MCF 10A (cell line): ENCODE measurements at places on chromosomes 7 and 10. TPM values are rescaled to one million over a fixed set of nuclear protein-coding genes. Genes with fewer than 3 reads are reported as not detected.

SFR1 gene
- 7.7 and 8.9 TPM in 2 replicates for total RNA-seq

SYCE1 gene
- total RNA-seq = not detected in 2 replicates

GRCh38 chr7:44330331-44330730 is 4.9 kb upstream of the CAMK2B start:
- no peaks in the 10 kb centered on the region for H3K36me3 ChIP-seq
- H3K4me3 ChIP-seq = no peak overlapping the region
- H3K4me1 ChIP-seq = peaks cover 6% of the 10 kb centered on the region
- H3K27ac ChIP-seq = no peak overlapping the region

DNA sequence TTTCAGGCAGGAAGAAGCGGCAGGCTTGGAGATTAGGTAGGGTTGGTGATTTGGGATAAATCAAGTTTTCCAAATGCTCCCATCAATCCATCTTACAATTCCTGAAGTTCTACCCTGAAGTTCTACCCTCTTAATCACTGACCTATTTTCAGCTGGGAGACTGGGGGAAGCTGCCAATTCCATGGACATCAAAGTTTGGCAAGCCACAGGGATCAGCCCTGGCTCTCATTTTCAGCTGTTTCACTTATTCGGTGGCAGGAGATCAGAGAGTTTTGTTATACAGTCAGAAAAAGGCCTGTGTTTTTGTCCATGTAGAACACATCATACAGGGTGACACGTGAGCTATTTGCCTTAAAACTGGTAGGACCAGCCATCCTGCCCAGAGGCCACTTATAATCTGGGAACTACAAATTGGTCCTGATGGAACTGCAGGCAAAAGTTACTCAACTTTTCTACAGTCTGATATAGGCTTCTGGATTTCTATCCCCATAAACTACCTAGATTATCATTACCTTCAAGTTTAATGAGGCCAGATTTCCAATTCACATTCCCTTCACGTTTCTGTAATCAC is 112.9 kb upstream of the ZNF746 start:
- no peak overlapping the region for H3K27ac ChIP-seq
- H3K4me1 ChIP-seq = peaks cover 5% of the 10 kb centered on the region
- no peaks in the 10 kb centered on the region for H3K27me3 ChIP-seq

GRCh38 chr7:130667593-130668257 is 823 bp downstream of the COPG2 start:
- DNase-seq = peak; percentile 0
- peak overlapping the region; percentile 81 for H3K4me3 ChIP-seq
- no peaks in the 10 kb centered on the region for H3K36me3 ChIP-seq
- peaks cover 9% of the 10 kb centered on the region for H3K4me1 ChIP-seq

DNA sequence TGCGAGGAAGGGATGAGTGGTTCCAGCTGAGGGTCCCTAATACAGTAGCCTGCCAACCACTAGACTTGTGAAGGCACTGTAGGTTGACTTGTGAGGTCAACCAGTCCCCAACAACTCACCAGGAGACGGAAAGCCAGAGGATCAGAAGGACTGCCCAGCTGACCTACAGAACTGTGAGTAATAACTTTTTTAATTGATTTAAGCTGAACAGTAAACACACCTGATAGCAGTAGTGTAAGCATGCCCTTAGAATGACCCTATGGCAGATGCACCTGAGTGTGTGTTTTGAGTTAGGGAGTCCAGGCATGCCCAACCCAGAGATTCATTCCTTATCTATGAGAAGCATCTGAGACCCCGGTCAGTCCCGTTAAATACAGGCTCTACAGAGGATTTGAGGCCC is 14.1 kb downstream of the PRLHR start:
- no peak overlapping the region for H3K27ac ChIP-seq
- peaks cover 27% of the 10 kb centered on the region for H3K4me1 ChIP-seq
- H3K36me3 ChIP-seq = no peaks in the 10 kb centered on the region
- DNase-seq = no peak

- peak overlapping the region; percentile 39 for H3K4me3 ChIP-seq
- H3K36me3 ChIP-seq = no peaks in the 10 kb centered on the region
- no peaks in the 10 kb centered on the region for H3K27me3 ChIP-seq
- peaks cover 37% of the 10 kb centered on the region for H3K4me1 ChIP-seq
- peak overlapping the region; percentile 18 for H3K27ac ChIP-seq
- peak; percentile 98 for DNase-seq
Measured at GRCh38 chr10:77392851-77393250, 244.8 kb downstream of the KCNMA1 start.

DNA sequence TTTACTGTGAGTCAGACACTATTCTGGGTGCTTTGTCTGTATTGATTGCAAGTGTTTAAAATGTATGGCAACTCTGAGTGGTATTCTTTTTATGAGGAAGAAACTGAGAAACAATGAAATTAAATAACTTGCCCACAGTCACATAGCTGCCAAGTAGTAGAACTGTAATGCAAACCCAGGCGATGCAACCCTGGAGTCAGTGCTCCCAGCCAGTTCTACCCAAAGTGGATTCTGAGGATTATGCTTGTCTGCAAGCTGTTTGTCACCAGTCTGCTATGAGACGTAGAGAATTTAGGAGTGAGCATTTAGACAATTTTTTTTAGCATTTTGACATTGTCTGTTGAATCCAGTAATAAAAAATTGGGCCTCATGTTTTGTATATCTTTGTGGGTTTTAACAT is 306.0 kb upstream of the LRGUK start:
- no peaks in the 10 kb centered on the region for H3K27me3 ChIP-seq
- H3K27ac ChIP-seq = no peak overlapping the region
- H3K36me3 ChIP-seq = no peaks in the 10 kb centered on the region
- H3K4me3 ChIP-seq = no peak overlapping the region
- peaks cover 6% of the 10 kb centered on the region for H3K4me1 ChIP-seq
- no peak for DNase-seq
